ENCODE measurements at places on chromosomes 6 and 20.

DNA sequence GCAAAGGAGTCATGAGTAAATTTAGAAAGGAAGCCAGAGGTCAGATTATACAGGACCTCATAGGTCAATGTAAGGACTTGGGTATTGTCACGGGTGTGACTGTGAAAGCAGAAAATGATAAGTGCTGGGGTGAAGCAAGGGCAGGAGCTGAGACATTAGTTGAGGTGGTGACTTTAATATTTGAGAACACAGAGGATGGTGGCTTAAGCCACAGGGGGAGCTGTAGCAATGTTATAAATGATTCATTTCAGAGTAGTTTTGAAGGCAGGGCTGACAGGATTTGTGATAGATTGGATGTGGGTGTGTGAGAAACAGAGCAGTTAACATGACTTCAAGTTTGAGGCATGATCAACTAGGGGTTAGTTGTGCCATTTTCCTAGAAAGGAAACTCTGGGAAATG lies 659.9 kb downstream of the EPM2A start:
- no peak for DNase-seq

DNA sequence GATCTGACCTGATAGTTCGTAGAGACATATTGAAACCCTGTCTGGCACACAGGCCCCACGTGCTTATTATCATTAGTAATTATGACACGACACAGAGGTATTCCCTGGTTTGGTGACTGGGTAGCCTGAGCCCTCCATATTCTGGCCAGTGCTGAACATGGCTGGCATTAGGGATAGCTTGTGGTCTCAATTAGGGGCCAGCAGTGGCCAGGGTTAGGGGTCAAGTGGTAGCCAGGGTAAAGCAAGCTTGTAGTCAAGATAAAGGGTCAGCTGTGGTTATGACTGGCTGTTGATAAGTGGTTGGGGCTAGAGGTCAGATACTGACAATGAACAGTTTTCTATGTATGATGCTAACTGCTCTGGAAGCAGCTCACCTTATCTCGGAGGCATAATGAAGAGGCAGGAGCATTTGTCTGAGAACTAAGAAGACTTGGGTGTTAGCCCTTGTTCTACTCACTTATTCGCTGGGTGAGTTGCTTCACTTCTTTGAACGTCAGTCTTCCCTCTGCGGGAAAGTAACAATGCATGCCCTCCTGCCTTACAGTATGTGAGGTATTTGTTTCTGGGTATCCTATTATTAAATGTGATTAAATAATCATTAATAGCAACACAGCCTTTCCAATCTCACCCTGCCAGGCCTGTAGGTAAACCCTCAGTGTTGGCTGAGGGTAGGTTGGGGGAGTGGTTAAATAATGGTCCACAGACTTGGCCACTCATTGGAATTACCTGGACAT lies 66.7 kb downstream of the VEGFA start:
- no peak for DNase-seq

GRCh38 chr20:2698186-2698817 lies 5.7 kb downstream of the EBF4 start:
- DNase-seq = no peak

- DNase-seq = no peak
Observed at GRCh38 chr6:71038711-71039344, 82.0 kb upstream of the B3GAT2 start.

- DNase-seq = no peak
Observed at GRCh38 chr20:40286975-40287531, 402.0 kb downstream of the MAFB start.

DNA sequence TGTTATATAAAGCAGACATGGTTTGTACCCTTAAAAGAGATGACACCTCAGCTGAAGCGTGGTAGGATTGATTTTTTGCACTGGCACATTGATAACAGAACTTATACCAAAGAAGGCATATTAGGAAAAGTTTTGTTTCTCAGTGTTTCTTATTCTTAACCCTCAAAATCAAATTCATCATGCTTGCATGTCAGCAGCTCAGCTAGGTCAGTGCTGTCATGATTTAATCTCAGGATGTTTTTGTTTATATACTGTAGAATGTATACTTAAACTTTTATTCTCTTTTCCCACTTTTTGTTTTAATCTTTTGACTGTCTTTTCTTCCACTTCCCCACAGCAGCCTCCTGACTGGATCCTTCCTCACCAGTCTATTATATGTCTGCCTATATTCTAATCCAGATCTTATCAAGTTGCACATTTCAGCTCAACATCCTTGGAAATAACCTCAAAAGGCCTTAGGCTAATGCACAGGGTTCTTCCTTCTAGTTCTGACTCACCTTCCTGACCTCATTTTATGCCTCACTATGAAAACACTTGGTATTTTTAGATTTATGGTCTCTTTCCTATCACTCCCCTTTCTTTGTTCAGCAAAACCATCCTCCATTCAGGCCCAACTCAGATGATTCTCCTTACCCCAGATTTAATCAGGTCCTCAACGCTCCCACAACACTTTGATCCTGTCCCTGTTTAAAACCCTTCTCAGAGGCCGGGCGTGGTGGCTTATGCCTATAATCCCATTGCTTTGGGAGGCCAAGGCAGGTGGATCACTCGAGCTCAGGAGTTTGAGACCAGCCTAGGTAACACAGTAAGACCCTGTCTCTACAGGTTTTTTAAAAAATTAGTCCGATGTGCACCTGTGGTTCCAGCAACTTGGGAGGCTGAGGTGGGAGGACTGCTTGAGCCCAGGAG lies 7.2 kb downstream of the HEBP2 start:
- DNase-seq = no peak

- DNase-seq = no peak
Observed at GRCh38 chr6:108555399-108556052, 5.2 kb upstream of the FOXO3 start.

DNA sequence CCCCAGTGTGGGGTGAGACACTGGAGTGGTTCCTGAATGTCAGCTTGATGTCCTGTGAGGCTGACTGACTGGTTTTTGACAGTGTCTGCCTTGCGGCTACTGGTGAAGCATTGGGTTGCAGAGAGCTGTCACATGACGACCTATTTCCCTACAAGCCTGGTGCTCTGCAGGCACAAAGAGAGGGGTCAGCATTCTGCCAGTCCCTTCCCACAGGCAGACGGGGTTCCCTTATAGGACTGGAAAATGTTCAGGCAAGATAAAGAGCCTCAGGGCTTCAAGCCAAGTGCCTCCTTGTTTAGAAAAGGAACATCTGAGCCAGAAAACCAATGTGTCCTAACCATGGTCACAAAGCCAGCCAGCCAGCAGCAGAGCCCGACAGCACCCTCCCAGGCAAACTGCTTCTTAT lies 11.0 kb downstream of the LY86 start:
- DNase-seq = no peak

- no peak for DNase-seq
Observed at GRCh38 chr20:61969806-61970205, 95.9 kb downstream of the TAF4 start.

DNA sequence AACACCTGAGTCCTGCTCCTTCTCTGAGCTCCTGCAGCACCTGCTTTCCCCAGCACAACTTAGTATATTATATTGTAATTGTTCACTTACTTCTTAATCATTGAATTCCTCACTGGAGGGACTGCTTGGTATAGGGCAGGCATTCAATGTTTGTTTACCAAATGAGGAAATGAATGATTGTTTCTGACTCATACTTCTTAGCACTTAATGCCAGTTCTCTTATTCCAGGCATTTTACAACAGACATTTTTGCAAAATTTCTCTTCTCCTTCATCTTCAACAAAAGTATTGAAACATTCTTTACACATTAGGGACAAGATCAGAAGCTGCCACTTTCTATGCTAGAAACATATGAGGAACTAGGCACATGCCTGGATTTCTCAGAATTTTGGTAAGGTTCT lies 119.4 kb downstream of the TBX18 start:
- DNase-seq = no peak

GRCh38 chr6:34580707-34581560 lies 24.8 kb upstream of the SPDEF start:
- DNase-seq = no peak

- DNase-seq = peak; percentile 5
Observed at GRCh38 chr20:19757487-19758132, 448 bp upstream of the RIN2 start.

DNA sequence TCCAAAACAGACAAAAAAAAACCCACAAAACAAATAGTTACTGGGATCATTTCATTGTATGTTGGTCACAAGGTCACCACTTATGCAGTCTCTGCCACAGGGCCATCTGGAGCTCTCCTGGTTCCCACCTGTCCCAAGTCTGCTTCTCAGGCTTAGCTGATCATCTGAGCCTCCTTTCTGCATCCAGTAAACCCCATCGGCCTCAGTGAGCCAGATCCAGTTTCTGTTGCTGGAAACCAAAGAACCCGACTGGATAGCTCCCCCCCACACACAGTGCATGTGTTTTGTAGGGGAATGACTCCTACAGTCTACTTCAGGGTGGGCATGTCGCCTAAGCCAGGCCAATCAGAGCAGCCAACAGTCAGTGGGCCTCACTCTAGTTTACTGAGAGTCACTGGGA lies 233.3 kb downstream of the PREX1 start:
- no peak for DNase-seq

DNA sequence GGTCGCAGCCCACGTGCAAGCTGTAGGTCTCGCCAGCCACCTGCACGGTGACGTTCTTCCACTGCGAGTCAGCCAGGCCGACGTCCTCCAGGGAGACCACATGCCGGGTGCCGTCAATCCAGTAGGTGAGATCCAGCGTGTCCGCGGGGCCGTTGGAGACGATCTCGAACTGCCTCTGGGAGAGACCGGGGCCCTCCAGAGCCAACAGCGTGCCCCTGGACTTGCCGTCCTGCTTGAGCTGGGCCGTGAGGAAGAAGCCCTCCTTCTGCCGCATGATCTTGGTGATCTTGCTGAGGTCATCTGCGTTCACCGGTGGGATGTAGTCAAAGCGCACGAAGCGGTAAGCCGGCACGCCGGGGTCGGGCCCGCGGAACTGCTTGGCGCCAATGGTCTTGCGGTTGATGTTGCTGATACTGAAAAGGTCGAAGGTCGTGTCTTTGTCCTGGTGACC lies 5.1 kb downstream of the THBS2 start:
- no peak for DNase-seq

GRCh38 chr6:168895102-168895812 lies 358.4 kb downstream of the THBS2 start:
- DNase-seq = peak; percentile 86

DNA sequence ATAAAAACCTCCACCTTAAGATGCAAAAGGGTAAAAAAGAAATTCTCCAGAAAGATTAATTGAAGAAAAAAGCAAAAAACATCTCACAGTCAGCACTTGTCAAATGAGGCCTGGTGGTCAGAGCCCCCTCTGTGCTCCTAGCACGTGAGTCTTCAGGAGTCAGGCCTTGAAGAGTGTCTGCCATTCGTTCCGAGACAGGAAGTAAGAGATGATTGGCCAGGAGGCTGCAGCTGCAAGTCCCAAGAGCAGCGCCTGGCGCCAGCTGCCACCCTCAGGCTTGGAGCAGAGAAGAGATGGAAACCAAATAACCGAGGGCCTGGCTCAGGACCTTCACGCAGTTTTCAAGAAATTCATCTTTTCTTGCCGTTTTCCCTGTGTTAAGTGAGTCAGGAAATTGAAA lies 65.0 kb downstream of the FAM120B start:
- no peak for DNase-seq

GRCh38 chr20:47638851-47639250 lies 137.2 kb downstream of the NCOA3 start:
- no peak for DNase-seq

All from activated CD4-positive, alpha-beta T cell treated with anti-CD3 and anti-CD28 coated beads for 48 hours (primary cell).